ENCODE measurements at places on chromosomes 11 and 22. TPM values are rescaled to one million over a fixed set of nuclear protein-coding genes. Genes with fewer than 3 reads are reported as not detected.

DNA sequence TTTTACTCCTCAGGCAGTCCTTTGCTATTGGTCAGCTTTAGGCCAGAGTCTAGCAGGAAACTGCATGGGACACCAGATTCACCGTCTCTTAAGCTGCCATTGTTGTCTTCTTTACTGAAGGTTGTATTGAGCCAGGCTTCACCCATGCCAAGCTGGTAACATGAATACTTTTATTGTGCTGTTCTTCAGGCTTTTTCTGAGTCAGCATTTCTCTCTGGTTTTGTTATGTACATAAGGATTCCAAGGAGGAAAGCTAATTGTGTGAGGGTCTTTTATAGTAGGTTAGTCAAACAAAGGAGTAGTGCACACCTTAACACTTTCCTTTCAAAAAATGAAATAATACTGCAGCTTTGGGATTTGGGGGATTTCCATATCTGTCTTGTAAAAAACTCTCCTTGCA, 252.8 kb downstream of the JRKL start:
- no peak for DNase-seq

DNA sequence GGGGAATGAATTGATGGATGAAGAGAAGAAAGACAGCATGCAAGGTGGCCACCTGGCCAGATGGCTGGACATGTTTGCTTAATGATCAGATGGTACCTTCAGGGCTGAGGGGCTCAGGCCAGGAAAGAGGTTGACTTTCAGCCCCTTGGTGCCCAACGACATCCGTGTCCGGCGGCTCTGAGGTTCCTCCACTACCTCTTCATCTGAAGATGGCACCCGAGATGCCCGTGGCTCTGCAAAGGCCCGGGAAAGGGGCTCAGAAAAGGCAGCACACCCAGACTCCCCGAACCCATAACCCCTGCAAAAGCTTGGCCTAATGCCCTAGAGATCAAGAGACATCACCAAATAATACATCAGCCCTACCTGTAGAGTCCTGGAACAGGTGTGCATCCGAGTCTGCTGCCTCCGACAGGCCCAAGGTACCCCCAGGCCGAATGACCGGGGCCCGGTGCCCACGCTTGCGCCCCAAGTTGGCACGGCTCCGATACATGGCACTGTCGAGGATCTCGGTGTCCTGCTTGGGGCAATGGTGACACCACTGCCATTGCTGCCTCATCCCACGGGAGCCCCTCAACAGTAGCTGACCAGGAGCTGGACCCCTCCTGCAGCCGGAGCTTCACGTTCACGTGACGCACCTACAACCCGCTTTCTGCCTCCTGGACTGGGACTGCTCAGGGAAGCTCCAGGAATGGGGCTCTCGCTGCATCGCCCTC, 22.9 kb downstream of the TNKS1BP1 start:
- no peak for DNase-seq

LDHAL6A gene
- total RNA-seq = not detected

AP1B1 gene
- total RNA-seq = 28.6 TPM

DNA sequence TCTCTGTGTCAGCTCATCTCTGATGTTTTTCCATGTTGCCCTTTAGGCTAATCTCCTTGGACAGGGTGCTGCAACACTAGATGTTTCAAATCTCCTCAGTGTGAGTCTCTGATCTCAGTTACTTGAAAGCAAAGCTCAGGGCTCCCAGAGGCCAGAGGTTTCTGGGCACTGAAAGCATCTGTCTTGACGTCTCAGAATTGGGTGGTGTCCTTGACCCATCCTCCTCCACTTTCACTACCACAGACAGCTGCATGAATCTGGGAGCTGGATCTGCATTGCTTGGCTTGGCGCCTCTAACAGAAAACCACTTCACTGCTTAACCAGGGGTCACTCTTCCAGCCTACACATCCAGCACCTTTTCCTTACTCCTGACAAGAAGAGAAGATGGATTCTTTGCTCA, 399.4 kb downstream of the NXPE2 start:
- no peak for DNase-seq

- no peak for DNase-seq
These were observed 18.1 kb downstream of the JHY start for GRCh38 chr11:122900587-122901202.

DNA sequence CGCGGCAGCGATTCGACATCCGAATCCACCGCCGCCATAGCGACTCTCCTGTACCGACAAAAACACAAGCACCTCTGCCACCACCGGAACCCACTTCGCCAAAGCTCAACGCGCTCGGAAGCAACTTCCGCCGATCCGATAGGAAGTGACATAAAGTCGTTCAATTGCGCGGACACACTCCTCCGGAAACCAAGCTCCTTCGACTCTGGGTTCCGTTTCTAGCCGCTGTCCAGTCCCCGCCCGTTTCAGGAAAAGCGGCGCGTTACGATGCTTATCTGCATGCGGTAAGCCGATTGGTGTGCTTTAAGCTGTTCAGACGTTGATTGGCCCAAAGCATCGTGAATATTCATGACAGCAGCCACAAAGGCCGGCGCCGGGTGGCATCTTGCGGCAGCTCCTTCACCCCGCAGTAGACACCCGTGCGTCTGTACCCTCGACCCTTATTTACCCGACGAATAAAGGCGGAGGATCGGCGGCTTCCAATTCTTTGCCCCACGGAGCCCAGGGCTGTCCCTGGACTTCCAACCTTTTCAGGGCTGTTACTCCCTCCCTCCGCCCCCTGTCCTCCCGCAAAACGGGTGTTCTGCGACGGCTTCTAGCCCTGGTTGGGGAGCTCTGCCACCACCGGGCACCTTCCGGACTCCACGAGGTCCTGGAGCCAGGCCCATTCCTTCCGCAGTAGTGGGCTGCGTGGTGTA, at the start of gene TUT1:
TSS of gene TUT1 (minus strand) at position 76 of the 698 bp plus-strand sequence. CDS start at position 38, 38 bp downstream.
- DNase-seq = peak; percentile 97

GRCh38 chr11:116112087-116112935, 608.1 kb upstream of the CADM1 start:
- no peak for DNase-seq

- no peak for DNase-seq
These were observed 2.3 kb downstream of the CBX7 start for GRCh38 chr22:39149915-39150847.

SCARF2 gene
- 1.7 TPM for total RNA-seq

DNA sequence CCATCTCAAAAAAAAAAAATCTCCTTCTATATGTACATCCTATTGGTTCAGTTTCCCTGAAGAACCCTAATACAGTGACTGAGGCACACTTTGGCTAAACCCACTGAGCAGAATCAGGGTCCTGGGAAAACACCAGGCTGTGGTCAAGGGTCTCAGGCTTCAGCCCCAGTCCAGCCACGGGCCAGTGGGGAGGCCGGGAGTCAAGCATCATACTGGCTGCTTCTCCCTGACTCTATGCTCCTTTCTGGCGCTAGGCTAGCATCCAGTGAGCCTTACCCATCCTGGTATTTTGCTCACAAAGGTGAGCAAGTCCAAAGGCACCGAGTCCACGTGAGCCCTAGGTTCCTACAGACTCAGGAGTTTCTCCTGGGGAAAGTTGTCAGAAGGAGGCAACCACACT, 752.5 kb downstream of the BRD1 start:
- DNase-seq = no peak

GRCh38 chr11:36594316-36594989, at the start of gene IFTAP:
Gene IFTAP (plus strand): TSS chr11:36594502. CDS start chr11:36610104, 15,602 bp downstream.
- peak; percentile 84 for DNase-seq

GRCh38 chr11:5303626-5304025, 1.9 kb upstream of the OR51B4 start:
- DNase-seq = no peak

GRCh38 chr11:9137293-9138132, 46.1 kb upstream of the SCUBE2 start:
- DNase-seq = peak; percentile 48

GRCh38 chr22:40009951-40010671, 15.4 kb downstream of the FAM83F start:
- no peak for DNase-seq

Measured in NCI-H460 (cell line).